ENCODE measurements at places on chromosomes 6 and 20.

DNA sequence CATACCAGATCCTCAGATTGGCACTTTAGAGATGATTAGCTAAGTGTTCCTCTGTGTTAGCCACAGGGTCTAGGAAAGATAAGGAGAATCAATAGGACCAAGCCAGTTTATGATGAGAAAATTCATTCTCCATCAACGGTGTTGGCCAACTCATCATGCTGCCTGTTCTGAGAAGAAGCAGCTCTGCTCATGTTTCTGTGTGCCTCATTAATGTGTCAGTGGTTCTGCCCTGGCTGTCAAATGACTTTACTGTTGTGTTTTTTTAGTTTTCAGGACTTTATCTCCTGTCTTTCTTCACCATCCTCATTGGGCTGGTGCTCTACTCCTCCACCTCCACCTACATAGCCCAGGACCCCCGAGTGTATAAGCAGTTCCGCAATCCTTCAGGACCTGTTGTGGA lies 234.3 kb upstream of the PLN start:
- DNase-seq, result no peak

DNA sequence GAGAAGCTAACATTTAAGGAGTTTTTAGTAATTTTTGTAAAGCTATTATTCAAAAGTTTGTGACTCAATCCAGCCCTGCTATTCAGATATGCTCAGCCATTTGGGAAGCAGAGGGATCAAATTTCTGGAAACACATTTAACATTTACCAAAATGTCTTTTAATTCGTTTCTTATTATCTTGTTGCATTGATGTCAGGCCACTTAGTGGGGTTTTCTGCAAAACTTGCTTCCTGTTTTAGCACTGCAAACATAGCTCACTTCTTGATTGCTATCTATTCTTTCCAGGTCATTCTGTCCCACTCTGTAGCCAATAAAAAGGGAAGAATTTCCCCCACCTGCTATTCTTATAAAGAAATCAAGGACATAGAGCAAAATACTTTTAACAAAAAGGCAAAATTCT lies 176.9 kb upstream of the SUPT3H start:
- no peak for DNase-seq

DNA sequence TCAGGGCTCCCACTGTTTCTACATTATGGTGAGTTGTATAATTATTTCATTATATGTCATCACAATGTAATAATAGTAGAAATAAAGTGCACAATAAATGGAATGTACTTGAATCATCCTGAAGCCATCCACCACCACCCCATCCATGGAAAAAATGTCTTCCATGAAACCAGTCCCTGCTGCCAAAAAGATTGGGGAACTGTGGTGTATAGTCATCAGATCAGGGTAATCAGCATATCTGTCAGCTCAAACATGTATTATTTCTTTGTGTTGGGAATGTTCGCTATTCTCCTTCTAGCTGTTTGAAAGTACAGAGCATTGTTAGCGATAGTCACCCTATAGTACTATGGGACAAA lies 33.8 kb upstream of the SLC22A23 start:
- DNase-seq, result no peak

- no peak for DNase-seq
Observed at GRCh38 chr6:123869334-123869733, 65.7 kb downstream of the NKAIN2 start.

DNA sequence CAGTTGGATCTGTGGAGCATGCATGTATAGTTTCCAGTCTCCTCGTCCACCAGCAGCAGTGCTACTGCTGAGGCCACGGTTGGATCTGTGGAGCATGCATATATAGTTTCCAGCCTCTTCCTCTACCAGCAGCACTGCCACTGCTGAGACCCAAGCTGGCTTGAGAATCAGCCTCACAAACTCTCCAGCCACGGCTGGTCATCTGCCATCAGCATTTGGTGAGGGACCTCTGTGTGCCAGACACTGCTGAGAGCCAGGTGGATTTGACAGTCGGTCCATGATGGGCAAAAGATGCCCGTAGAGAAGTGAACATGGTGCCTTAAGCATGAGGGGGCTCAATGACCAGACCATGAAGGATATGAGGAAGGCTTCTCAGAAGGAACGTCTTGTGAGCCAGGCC lies 46.4 kb downstream of the SLC9A8 start:
- no peak for DNase-seq

GRCh38 chr6:8481727-8482126 lies 46.4 kb upstream of the SLC35B3 start:
- no peak for DNase-seq

Measured in cortex of kidney (tissue), 1 donor.